MCF 10A (cell line): ENCODE measurements at places on chromosomes 1 and 21. TPM values are rescaled to one million over a fixed set of nuclear protein-coding genes. Genes with fewer than 3 reads are reported as not detected.

Gene TFAP2E
- total RNA-seq, result 0.30 and 0.47 TPM in 2 replicates

Gene GPR153
- 4.6 and 5.0 TPM in 2 replicates for total RNA-seq

Gene TMEM52
- 0.91 and 1.2 TPM in 2 replicates for total RNA-seq

Gene UMODL1
- not detected in 2 replicates for total RNA-seq

Gene SLC45A1
- total RNA-seq, result 0.29 and 0.30 TPM in 2 replicates

Gene EPHB2
- 0.22 and 0.79 TPM in 2 replicates for total RNA-seq

Gene OR2G6
- not detected in 2 replicates for total RNA-seq

Gene LCK
- not detected in 2 replicates for total RNA-seq

Gene RHD
- total RNA-seq, result not detected in 2 replicates

- peak overlapping the region; percentile 46 for H3K4me3 ChIP-seq
- H3K27me3 ChIP-seq, result no peaks in the 10 kb centered on the region
- peak overlapping the region; percentile 81 for H3K27ac ChIP-seq
- no peaks in the 10 kb centered on the region for H3K36me3 ChIP-seq
- DNase-seq, result no peak
- H3K4me1 ChIP-seq, result peaks cover 52% of the 10 kb centered on the region
Observed at GRCh38 chr1:9316512-9316911, 23.8 kb downstream of the SPSB1 start.

DNA sequence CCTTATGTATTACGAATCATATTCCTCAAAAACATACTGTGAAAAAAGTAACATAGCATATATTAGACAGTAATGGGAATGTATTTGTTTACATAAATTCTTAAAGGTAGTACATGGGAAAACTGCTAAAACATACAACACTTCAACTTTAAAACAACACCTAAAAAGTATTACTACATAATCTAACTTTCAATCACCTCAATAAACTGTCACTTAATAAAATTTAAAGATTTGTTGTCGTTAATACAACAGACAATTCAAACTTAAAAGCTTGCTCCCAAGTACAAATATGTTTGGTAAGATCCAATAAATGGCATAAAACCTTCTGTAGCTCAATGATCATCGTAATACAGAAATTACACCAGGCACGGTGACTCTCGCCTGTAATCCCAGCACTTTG is 3.7 kb downstream of the ARID4B start:
- no peak for DNase-seq
- H3K4me1 ChIP-seq, result peaks cover 29% of the 10 kb centered on the region
- peak overlapping the region; percentile 35 for H3K4me3 ChIP-seq

GRCh38 chr1:222970040-222970439 is 155.2 kb downstream of the DISP1 start:
- no peaks in the 10 kb centered on the region for H3K4me1 ChIP-seq
- no peaks in the 10 kb centered on the region for H3K36me3 ChIP-seq
- no peaks in the 10 kb centered on the region for H3K27me3 ChIP-seq
- H3K27ac ChIP-seq, result no peak overlapping the region

DNA sequence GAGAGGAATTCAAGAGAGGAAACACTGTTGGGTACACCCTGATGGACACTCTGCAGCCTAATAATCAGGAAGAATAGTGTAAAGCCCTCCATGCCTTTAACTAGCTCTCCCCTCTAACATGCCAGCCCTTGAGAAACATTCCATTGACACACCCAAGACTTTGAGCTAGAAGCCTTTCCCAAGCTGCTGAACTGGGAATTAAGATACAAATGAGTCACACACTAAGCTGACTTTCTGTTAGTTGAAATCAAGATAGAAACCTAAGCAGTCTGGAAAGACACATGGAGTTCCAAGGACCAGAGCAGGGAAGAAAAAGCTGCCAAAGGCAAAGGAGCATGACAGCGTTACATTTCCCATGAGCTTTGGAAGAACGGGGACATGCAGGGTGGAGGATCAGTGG is 380.8 kb downstream of the NPHP4 start:
- peaks cover 7% of the 10 kb centered on the region for H3K36me3 ChIP-seq
- H3K27ac ChIP-seq, result peak overlapping the region; percentile 49
- H3K27me3 ChIP-seq, result peaks cover 5% of the 10 kb centered on the region
- no peak overlapping the region for H3K4me3 ChIP-seq
- H3K4me1 ChIP-seq, result peaks cover 26% of the 10 kb centered on the region

DNA sequence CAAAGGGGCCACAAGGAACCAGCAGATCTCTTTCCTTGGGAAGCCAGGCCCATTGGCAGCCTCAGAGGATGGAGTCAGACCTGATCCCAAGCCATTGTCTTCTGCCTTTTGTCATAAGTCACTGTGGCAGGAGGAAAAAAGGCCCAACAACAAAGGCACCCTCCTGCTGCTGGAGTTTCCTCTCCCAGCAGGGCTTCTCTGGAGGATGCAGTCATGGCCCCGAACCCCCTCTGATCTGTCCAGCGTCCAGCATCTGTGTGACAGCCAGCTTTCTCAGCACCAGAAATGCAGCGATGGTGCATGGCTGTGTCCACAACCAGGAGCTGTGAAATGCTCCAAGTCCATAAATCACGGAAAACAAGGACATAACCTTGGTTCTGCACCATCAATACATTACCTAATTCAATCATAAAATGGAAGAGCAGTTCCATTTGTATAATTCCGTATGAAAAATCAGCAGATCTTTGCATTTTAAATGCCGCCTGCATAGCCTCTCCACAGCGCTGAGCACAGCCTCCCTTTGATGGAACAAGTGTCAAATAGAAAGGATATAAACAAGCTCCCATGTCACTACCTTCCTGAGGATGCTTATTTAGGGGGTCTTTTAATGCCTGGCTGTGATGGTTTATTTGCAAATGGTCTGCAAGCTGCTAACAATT is 30.6 kb downstream of the AJAP1 start:
- H3K36me3 ChIP-seq, result no peaks in the 10 kb centered on the region
- no peak overlapping the region for H3K27ac ChIP-seq
- no peak overlapping the region for H3K4me3 ChIP-seq
- no peak for DNase-seq

DNA sequence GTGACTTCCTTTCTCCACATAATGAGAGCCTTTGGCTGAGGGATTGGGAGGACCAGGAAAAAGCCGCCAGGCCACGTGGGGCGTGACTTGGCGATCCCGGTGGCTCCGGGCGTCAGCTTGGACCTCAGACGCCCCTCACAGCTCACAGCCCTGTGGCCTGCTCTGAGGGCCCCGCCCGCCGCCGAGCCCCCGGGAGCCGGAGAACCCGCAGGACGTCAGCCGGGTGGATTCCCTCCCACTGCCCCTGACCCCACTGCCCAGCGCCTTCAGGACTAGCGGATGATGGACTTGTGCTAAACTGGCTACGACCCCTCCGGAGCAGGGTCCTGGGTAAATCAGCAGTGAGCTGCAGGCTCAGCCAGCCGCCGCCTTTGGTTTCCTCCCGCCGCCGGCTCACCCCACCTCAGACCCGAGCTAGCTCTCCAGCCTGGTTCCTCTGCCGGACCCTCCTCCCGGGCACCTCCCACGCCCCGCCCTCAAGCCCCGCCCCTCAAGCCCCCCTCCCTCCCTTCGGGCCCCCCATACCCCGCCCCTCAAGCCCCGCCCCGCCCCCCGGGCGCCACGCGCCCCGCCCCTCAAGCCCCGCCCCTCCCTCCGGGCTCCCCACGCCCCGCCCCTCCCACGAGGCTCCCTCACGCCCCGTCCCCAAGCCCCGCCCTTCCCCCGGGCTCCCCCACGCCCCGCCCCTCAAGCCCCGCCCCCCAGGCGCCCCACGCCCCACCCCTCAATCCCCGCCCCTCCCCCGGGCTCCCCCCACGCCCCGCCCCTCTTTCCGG is 10.0 kb upstream of the FAAP20 start:
- H3K27me3 ChIP-seq, result no peaks in the 10 kb centered on the region
- H3K36me3 ChIP-seq, result peaks cover 6% of the 10 kb centered on the region
- no peak for DNase-seq

DNA sequence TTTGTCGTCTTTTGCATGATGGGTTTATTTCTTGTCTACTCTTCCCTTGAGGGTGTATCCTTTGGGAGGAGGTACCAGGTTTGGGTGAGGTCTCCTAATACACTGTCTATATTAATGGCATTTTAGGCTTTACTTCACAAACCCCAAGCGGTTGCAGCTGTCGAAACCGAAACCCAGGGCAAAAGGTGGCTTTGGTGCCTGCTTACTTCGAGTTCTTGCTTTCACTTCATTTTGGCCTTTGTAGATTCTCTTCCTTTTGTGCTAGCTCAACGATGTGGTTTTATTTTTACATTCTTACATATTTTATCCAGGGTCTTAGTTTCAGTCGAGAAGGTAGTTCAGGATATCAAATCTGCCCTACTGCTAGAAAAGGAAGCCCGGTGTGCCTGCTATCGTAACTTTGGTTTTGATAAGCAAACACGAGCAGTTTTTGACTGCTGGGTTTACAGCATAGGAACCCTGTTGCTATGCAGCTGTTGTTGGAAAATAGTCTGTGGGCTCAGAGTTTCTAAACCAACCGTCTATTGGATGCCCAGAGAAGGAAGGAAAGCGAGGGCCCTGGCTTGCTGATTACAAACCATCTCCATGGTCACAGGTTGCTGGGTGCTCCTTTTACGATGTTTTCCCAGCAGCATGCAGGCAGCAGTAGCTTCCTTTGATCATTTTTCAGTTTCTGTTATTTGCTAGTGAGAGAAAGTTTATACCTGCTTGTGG is 9.8 kb upstream of the TSPAN2 start:
- peak overlapping the region; percentile 90 for H3K27ac ChIP-seq
- H3K4me1 ChIP-seq, result peaks cover 11% of the 10 kb centered on the region
- peak overlapping the region; percentile 68 for H3K4me3 ChIP-seq
- no peaks in the 10 kb centered on the region for H3K36me3 ChIP-seq
- no peak for DNase-seq

GRCh38 chr1:151612501-151613281 is 841 bp downstream of the SNX27 start:
- peak overlapping the region; percentile 88 for H3K27ac ChIP-seq
- no peaks in the 10 kb centered on the region for H3K36me3 ChIP-seq
- DNase-seq, result no peak
- H3K4me3 ChIP-seq, result peak overlapping the region; percentile 89
- H3K27me3 ChIP-seq, result no peaks in the 10 kb centered on the region

DNA sequence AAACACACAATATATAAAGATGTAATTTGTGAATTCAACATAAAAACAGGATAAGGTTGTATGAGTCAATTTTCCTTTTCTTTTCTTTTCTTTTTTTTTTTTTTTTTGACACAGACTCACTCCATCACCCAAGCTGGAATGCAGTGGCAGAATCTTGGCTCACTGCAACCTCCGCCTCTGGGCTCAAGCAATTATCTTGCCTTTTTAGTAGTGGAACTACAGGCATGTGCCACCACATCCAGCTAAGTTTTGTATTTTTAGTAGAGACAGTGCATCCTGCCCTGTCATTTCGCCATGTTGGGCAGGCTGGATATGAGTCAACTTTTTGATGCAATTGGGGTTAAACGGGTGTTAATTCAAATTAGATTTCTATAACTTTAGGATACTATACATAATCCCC is 10.3 kb upstream of the SPRR2B start:
- peaks cover 5% of the 10 kb centered on the region for H3K4me1 ChIP-seq
- H3K27me3 ChIP-seq, result no peaks in the 10 kb centered on the region
- no peak overlapping the region for H3K27ac ChIP-seq
- no peak overlapping the region for H3K4me3 ChIP-seq
- H3K36me3 ChIP-seq, result no peaks in the 10 kb centered on the region

DNA sequence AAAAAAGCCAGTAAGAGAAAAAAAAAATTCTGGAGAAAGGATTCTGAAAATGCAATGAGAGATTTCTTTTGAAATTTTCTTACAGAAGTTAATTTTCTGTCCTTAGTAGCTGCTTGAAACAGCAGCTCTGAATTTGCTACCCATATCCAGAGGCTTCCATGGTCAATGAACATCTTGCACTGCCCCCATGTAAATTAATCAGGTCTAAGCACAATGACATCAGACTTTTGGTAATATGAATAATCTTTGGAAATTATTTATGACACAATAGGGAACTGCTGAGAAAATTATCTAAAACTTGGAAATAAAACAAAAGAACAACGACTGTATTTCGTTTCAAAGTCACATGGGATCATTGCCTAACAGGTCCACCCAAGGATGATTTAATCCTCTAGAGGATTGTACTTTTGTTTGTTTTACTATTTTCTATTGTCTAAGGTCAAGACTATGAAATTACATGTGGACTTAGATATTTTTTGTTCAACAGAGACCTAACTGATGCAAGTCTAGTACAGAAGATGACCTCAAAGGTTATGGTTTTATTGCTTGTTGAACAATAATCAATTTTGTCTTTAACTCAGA is 312.1 kb downstream of the BACH1 start:
- no peak overlapping the region for H3K27ac ChIP-seq
- no peaks in the 10 kb centered on the region for H3K36me3 ChIP-seq
- no peaks in the 10 kb centered on the region for H3K4me1 ChIP-seq
- no peak overlapping the region for H3K4me3 ChIP-seq

DNA sequence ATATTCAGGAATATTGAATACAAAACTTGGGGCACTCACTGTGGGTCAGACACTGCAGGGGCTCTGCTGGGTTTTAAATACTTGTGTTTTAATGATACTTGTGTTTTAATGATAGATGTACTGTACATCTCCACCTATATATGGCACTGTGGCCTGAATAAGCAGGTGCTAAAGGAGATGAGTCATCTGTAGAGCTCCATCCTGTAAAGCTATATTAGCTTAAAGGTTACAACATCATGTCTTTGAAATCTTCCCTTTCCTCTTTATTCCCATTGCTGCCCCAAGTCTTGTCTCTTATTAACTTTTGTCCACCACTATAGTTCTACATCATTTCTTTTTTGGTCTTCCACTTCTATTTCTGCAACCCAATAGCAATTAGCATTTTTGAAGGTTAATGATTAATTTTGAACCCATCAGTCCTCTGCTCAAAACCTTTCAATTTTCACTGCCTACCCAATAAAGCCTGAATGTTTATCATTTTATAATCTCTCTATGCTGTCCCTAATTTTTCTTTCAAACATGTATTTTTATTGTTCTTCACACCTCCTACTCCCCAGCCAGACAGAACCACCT is 113.3 kb upstream of the PTGFR start:
- DNase-seq, result peak; percentile 58
- H3K27ac ChIP-seq, result no peak overlapping the region
- H3K4me1 ChIP-seq, result peaks cover 9% of the 10 kb centered on the region
- no peak overlapping the region for H3K4me3 ChIP-seq
- H3K36me3 ChIP-seq, result no peaks in the 10 kb centered on the region

GRCh38 chr1:204337583-204337982 is 22.1 kb downstream of the PLEKHA6 start:
- H3K27me3 ChIP-seq, result no peaks in the 10 kb centered on the region
- DNase-seq, result no peak
- H3K36me3 ChIP-seq, result no peaks in the 10 kb centered on the region
- H3K4me1 ChIP-seq, result no peaks in the 10 kb centered on the region
- H3K27ac ChIP-seq, result no peak overlapping the region
- no peak overlapping the region for H3K4me3 ChIP-seq
